CD4-positive, alpha-beta T cell treated with Interleukin-4 for 4 hours (primary cell): ENCODE measurements at places on chromosomes 11 and 22.

DNA sequence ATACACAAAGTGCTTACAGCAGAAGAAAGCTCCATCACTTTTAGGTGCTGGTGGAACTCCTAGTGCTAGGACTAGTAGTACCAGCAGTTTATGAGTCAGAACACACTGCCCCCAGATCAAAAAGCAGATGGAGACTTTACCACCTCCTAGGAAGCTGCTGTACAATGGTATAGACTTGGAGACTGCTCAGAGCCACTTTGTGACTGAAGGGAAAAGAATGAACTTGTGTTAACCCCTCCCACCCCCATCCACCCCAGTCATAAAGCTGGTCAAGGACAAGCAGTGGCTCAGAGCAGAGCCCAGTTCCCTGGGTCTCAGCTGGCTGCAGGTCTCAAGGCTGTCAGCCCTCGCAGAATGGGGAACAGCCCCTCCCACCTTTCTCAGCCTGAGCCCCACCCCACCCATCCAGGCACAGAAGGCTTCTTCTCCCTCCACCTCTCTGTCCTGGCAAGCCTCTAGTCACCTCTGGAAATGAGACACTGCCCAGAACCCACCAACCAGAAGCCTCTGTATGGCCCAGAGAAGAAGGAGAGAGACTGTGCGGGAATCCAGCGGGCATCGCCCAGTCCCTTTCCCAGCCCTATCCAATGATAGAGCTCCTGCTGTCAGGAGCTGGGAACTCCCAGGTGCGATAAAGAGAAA is 23.8 kb downstream of the PACSIN2 start:
- DNase-seq, result no peak

- no peak for DNase-seq
Observed at GRCh38 chr11:134040386-134041302, 28.2 kb upstream of the JAM3 start.

DNA sequence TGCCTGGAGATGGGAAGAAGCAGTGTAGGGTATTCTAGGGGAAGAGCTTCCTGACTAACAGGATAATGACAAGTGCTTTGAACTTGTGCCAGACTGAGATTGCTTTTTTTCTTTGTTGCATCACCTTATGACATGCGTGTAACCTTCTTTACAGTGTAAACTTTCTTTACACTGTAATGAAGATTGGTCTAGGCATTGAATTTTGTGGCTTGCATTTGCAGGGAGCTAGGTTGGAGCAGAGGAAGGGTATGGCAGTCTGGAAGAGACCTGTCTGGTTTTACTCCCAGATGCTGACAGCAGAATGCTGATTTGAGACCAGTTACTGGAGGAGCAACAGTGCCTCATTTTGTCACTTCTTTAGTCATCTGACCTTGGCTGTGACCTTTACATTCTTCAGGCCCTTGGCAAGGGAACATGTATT is 5.6 kb downstream of the DDB2 start:
- DNase-seq, result no peak

DNA sequence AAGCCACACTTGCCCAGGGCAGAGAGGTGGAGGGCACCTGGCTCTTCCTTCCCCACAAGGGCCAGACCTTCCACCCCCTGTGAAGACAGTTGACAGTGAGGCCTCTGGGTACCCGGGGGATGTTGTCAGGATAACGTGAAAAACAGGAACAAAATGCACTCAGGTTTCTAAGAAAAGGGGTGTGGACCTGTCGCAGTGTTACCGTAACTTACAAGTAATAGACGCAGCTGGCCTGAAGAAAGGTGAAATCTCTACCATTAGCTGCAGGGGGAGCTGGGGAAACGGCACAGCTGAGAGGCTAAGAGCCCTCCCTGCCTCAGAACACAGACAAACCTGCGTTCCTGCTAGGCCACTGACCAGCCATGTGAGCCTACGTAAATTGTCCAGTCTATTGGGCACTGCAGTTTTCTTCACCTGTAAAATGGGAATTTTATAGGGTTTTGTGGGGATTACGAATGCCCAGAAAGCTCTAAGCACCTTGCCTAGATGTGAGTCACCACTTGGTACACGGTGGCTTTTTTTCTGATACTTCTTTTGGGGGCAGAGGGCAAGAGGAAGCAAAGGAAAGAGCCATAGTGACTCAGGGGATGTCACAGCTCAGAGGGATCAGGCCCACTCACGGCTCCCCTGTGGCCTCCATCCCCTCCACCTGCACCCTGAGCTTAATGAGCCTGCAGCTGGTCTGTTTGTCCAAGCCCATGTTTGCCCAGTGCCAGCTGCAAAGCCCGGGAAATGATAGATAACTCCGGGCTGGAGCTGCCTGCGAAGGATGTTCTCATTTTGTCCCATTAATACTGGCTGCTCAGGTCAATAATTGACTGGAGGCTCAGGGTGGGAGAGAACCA is 18.4 kb upstream of the CABP7 start:
- DNase-seq, result peak; percentile 17

DNA sequence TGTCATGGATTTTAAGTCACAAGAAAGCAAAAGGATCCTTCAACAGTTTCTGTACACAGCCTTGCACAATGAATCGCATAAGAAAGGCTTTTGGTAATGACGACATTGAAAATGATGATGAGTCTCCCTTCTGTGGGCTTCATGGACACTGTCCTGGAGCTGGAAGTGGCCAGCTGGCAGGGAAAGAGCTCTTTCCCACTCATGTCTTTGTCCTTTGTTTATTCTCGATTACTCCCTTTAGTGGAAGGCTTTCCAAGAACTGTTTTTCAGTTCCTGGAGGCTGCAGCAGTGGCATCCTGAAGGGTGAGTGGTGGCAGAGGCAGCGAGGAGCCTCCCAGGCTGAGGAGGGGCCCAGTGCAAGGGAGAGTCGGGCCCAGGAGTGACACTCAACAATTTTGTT is 505.2 kb downstream of the NTM start:
- no peak for DNase-seq

DNA sequence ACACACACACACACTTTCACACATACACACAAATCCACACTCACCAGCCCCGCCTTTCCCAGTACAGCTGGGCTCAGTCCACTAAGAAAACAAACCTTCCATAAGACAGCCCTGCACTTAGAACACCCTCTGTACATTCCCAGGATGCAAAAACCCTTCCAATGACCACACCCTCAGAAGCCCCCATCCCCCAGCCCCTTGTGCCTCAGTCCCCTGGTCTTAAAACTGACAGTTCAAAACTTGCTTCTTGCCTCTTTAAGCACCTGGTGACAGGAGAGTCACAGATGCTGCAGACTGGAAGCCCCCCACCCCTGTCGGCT is 23.0 kb downstream of the APLNR start:
- DNase-seq, result no peak

GRCh38 chr11:65505466-65506289 is 6.8 kb downstream of the MALAT1 start:
- DNase-seq, result no peak

DNA sequence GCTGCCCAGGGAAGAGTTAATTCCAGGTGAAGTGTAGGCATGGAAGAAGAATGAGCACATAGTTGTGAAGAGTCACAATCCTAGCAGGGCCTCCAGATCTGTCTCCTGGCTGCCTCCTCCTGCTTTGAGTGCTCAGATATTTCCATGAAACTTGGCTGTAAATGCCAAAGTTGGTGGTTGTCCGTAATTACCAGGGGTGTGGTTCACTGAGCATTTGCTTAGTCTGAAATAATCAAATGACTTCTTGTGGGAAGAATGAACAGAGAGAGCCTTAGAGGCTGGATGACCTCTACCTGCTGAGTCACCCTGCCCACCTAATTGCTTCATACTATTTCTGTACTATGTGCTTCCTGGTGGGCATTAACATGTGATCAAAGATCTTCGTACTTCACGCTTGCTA is 50.9 kb downstream of the APIP start:
- DNase-seq, result no peak

DNA sequence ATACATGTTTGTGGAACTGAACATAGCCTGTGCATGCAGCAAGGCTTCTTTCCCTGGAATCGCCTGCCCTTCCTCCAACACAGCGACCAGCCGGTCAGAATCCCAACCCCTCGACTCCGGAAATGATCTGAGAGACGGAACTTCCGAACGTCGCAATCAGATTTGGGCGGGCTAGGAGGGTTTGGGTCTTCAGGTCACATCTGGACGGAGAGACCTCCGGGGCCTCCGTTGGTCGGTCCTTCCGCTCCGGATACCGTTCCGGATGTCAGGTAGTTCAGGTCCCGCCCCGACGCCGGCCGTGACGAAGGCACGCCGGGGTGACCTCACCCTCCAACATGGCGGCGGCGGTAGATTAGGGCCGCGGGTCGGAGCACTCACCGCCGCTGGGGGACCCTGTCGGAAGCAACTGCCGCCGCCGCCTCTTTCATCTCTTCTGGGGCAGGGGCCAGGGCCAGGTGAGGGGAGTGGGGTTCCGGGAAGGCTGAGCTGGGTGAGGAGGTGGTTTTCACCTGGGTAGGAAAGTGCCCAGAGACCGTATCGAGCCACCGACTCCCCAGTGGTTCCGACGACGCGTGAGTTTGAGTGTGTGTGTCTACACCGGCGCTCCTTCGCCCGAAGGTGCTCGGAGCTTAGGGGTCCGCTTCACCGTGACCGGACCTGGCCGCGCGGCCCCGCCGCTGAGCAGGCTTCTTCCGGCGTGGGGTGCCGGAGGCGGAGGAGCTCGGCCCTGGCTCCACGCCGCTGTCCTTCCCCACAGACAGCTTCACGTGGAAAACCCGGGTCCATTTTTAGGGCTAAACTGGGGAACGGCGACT is at the start of gene BCL2L13:
TSS of gene BCL2L13 (plus strand) at position 326 of the 815 bp plus-strand sequence. CDS start 16,955 bp downstream, outside the sequence.
- DNase-seq, result peak; percentile 82

- DNase-seq, result peak; percentile 94
Observed at GRCh38 chr11:74004759-74005615, 3.9 kb downstream of the UCP3 start.

DNA sequence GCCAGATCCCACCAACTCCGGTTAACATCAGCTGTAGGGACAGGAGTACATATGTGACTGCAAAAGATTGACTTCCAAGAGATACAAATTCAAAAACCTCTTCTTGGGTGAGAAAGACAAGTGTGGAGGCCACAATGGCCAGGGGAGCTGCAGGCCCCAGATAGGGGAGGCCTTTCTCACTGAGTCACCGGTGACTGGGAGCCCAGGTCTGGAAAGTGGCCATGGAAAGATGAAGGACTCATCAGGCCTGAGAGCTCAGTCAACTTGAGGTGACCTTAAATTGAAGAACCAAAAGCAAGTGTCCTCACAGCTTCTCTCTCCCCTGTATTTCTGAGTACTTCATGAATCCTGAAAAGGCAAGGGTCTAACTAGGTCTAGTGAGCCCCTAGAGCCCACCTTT is 90.4 kb upstream of the CLPB start:
- no peak for DNase-seq

DNA sequence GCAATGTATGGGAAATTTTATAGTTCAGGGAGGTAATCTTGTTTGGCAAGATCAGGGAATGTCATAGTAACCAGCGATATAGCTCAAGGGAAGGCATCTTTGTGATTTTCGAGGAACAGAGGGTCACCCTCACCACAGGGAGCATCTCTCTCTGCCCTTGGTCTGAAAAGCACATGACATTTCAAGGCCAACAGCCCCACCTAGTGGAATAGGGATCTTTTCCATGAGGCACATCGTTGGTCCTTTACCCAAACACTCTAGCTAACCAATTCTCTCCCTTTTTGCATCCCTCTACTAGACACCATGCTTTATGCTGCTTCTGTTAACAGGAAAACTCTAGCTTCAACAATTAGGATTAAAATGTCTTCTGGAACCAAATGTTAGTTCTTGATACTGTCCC is 179.0 kb downstream of the GRM5 start:
- DNase-seq, result peak; percentile 35

GRCh38 chr22:37433786-37434185 is 6.5 kb upstream of the ELFN2 start:
- DNase-seq, result no peak

- DNase-seq, result no peak
Observed at GRCh38 chr11:123796226-123796625, 9.9 kb downstream of the OR6M1 start.

DNA sequence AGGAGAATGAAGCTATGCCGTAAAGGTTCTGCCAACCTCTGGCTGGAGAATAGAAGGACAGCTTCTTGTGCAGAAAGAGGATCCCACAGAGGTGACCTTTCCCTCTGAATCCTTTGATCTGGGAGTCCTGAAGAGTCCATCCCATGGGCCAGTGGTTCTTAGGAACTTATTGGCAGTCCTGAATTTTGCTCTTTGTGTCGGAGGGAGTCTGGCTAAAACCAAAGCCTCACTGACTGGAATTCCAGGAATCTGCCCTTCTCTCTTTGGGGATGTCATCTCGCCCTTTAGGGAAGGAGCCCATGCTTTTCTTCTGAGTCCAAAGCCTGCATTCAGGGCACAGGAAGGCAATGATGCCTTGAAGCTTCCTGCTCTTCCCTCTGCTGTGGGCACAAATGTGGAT is 45.5 kb downstream of the PKNOX2 start:
- no peak for DNase-seq

GRCh38 chr11:74493791-74494630 is 487 bp upstream of the LIPT2 start:
- no peak for DNase-seq

DNA sequence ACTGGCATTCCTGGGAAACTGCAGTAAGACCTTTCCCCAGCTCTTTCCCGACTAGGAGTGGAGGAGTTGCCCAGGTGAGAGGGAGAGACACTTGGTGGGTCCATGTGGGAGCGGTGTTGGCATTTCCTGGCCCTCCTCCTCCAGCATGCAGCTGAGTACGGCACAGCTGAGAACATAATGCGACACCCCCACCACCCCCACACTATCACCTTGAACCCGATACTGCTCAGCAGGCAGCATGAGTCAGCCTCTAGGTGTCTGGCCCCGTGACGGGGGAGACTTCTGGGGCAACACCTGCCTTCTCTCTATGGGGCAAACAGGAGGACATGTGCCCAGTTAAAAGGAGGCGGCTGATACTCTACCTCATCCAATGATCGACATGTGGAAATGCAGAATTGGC is 64.4 kb downstream of the PKNOX2 start:
- DNase-seq, result no peak

DNA sequence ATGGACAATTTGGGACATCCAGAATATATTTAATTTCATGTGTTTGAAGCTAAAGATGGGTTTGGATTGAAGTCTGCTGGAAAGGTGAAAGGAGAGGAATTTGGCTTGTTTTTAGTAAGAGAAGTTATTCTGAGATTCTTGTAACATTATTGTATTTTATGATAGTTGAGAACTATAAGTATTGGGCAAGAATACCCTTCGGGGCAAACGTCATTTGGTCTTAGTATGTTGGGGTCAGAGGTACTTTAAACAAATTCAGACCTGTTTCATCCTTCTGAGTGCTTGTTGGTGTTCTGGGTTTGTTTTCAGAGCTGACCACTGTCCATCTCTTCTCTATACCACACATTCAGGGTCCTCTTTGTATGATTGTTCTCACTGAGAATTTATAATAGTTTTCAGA is 19.5 kb downstream of the PANX1 start:
- no peak for DNase-seq

GRCh38 chr11:78901831-78902230 is 327.2 kb upstream of the NARS2 start:
- DNase-seq, result no peak
